ENCODE measurements at places on chromosomes 4 and X.

DNA sequence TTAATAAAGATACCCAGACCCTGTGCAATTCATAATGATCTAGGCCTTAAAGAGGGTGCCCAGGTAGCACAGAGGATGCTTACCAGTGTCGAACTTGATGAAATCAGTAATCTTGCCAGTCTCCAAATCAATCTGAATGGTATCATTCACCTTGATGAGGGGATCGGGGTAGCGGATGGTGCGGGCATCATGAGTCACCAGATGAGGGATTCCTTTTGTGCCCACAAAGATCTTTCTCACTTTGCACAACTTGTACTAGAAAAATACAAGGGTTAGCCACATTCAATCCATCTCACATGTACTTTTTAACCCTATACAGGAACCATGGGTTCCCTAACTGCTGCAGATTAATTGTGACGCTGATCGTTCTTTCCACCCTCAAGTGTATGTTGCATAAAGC, 3.3 kb downstream of the RPS4X start:
- DNase-seq, result no peak

DNA sequence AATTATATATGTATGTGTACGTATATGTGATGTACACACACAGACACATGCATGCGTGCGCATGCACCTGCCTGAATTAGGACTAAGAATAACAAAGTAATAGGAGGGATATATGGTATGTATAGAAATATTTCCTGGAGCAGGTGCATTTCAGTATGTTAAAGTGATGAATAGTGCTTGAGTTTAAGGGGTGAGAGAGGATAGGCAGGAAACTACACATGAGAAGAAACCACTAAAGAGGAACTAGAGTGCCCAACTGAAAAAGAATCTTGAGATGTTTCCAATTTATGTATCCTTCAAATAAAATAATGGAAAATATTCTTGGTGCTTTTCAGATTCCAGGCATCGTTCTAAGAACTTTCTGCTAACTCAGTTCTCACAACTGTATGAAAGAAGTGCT, 52.6 kb upstream of the UNC5C start:
- no peak for DNase-seq

DNA sequence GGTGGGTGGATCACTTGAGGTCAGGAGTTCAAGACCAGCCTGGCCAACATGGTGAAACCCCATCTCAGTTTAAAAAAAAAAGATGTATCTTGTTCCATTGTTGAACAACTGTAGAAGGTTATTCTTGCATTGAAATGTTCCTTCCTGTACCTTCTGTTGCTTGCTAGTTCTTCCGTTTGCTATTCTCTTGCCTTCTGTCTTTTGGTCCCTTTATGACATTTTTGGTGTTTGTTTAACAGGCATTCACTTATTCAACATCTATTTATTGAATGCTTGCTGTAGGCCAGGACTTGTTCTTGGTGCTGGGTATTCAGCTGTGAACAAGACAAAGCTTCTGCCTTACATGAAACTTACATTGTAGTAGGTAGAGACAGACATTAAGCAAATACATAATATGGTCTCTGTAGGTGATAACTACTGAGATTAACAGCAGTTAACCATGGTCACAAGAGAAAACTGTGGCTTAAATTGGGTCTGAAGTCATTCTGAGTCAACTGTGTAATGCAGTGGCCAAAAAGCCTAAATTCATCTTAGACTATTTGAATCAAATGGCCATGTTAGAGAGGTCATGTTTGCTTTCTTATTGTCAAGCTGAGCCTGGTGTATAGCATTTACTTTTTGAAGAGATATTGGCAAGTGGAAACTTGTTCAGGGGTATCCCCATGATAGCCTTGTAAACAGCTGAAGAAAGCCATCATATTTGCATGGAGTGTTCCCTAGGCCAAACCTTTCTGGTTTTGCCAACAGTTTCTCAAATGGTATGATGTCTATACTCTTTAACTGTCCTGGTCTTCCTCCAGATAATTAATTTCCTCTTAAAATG, 35.6 kb downstream of the GAB1 start:
- no peak for DNase-seq

GRCh38 chr4:98522062-98522461, 136.3 kb downstream of the TSPAN5 start:
- DNase-seq, result no peak

DNA sequence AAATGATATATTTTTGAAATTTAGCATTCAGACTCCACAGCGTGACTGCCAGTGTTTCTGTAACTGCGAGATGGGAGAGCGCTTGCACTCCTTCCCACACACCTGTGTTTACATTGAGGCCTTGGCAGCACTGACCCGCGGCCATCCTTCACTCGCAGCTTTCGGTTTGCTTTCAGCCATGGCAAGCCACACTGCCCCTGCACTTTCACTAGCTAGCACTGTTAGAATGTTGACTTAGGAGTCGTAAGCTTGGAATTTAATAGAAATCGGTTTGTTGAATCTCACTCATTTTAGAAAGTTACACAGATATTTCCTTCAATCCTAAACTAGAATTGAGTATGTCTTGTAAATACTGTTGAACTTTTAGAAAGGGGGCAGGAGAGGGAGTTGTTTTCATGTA, 136.2 kb downstream of the CFAP299 start:
- peak; percentile 75 for DNase-seq

DNA sequence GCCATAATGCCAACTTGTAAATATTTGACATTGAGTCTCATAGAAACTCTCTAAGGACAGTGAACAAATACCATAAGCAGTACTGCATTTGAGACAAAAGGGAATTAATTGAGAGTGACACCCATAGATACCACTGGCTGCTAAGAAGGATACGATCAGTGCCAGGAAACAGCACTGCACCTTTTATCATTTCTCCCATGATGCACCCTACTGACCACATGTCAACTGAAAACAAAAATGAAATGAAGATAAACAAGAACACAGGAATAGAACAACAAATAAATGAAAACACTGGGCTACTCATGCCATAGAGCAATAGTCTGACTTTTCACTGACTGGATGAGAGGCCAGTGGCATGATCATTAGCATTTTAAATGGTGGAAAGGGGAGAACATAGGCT, 270.8 kb downstream of the MAPK10 start:
- DNase-seq, result no peak

- DNase-seq, result no peak
Measured at GRCh38 chrX:13338996-13339515, 19.2 kb upstream of the ATXN3L start.

- DNase-seq, result no peak
Measured at GRCh38 chrX:71173440-71173839, 28.8 kb downstream of the NLGN3 start.

DNA sequence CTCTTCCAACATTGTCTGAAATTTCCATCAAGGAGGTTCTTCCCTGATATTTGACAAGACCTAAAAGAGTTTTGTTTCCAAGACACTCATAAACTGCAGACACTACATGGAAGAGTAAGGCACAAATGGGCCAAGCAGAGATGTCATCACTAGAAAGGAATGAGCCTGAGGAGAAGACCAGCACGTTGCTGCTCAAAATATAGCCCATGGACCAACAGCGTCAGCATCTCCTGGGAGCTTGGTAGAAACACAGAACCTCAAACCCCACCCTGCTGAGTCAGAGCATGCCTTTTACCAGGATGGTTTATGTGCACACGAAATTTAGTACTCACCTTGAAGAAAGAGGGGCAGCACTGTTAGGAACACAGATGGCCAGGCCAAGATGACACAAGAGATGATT, 128.7 kb upstream of the MID1 start:
- DNase-seq, result no peak

DNA sequence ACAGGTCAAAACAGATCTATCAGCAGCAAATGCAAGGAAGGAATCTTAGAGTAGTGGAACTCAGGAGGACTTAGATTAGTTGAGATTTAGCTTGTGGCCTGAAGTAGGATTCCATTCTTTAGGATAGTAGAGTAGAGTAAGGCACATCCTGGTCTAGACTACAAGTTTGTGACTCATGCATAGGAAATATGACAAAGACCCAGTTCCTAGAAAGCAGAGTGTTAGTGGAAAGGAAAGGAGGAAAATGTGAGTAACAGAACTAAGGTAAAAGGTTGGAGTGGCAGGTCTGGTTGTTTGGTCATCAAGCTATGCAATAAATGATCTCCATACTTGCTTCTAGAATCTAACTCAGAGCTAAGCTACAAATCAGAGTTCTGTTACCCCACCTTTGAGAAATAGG, 595.0 kb downstream of the ACTRT1 start:
- no peak for DNase-seq

DNA sequence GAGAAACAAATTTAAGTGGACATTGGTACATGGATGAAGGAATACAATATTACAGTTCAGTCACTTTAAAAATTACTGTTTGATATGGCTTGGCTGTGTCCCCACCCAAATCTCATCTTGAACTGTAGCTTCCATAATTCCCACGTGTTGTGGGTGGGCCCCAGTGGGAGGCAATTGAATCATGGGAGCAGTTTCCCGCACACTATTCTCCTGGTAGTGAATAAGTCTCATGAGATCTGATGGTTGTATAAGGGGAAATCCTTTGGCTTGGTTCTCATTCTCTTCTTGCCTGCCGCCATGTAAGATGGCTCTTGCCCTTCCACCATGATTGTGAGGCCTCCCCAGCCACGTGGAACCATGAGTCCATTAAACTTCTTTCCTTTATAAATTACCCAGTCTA, 804.2 kb upstream of the FRG1 start:
- DNase-seq, result no peak

DNA sequence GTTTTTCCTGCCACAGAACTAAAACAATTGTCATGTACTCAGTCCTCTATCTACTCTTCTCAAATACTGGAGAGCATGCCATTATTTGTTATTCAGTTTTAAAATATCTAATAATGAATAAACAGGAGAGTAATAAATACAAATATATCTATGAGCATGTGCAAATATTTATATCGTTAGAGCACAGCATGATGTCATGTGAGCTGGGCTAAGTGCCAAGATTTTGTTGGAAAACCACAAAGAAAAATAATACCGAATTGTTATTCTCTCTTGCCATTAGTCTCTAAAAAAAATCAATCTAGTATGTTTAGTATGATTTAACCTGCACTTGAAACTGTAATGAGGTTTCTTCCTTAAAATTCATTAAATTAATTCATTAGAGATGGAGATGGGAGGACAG, 97.3 kb downstream of the DDX60 start:
- peak; percentile 73 for DNase-seq

GRCh38 chrX:130091980-130092522, 18.2 kb downstream of the ELF4 start:
- DNase-seq, result no peak

GRCh38 chrX:3166670-3167455, 125.6 kb downstream of the ARSF start:
- no peak for DNase-seq

- DNase-seq, result peak; percentile 11
Measured at GRCh38 chr4:124234771-124235170, 477.8 kb downstream of the ANKRD50 start.

DNA sequence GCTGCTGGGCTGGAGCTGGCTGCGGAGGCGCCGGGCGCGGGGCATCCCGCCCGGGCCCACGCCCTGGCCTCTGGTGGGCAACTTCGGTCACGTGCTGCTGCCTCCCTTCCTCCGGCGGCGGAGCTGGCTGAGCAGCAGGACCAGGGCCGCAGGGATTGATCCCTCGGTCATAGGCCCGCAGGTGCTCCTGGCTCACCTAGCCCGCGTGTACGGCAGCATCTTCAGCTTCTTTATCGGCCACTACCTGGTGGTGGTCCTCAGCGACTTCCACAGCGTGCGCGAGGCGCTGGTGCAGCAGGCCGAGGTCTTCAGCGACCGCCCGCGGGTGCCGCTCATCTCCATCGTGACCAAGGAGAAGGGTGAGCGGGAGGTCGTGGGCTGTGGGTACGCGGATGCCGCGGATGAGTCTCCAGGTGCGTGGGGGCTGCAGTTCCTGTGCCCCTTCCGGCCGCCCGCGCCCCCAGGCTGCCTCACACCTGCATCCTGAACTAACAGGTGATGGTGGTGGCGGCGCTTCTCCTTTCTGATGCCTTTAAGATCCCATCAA, 499 bp downstream of the CYP2U1 start:
- peak; percentile 31 for DNase-seq

DNA sequence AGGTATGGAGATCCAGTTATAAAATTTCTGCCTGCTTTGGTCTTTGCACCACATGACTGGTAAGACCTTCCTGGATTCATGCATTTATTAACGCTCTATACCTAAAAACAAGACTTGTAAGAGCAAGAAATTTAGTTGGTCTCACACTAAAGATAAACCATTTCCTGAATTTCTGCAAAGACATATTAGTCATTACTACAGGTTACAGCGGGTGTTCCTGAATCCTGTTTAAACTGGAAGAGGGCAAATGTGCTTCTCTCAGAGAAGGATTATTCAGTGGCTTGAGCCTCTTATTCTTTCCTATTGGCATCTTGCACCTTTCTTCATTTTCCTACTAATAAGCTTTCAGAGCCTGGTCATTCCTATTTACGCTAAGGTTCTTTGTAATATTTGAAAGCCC, 397.6 kb upstream of the TENM3 start:
- DNase-seq, result no peak

GRCh38 chr4:39699687-39700409, 1.9 kb downstream of the UBE2K start:
- no peak for DNase-seq

GRCh38 chr4:7393601-7394575, 40.8 kb downstream of the PSAPL1 start:
- DNase-seq, result no peak

DNA sequence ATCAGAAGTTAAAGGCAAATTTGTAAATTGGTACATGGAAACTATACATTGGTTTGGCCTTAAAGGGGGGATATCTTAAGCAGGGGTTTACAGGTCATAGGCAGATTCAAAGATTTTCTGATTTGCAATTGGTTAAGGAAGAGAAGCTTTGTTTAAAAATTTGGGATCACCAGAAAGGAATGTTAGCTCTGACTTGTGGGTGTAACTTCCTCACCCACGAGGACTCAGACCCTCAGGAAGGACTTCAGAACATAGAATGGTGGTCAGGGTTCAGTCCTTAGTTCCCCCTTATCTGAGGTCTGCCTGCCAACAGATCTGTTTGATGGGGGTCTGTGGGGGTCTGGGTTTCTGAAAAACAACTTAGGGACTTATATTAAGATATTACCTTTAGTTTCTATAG, 427.4 kb upstream of the DIPK2B start:
- no peak for DNase-seq

DNA sequence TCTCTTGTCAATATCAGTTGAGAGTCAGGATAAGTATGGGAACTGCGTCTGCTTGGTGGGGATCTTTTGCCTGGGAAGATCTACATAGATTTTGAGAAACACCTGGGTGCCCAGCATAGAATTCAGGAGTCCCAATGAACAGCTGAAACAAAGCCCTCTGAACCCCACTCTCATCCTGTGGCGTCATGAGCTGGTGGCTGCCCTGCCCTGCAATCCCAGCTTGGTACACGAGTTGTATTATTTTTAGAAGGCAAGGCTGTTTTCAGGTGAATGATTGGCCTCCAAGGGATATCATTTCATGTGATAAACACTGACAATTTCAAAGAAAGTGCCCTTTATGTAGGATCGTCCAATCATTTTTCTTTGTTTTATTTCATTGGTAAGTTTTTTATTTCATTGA, 60.8 kb downstream of the HCCS start:
- no peak for DNase-seq

GRCh38 chr4:337143-337931, at the start of gene ZNF141:
TSS of gene ZNF141 (plus strand) at chr4:337814. CDS start at chr4:337984, 170 bp downstream.
- peak; percentile 98 for DNase-seq

GRCh38 chr4:155411546-155411945, 34.8 kb upstream of the MAP9 start:
- no peak for DNase-seq

GRCh38 chrX:727738-728621, 97.4 kb downstream of the SHOX start:
- DNase-seq, result no peak

- DNase-seq, result no peak
Measured at GRCh38 chrX:10841579-10841978, 221.2 kb upstream of the MID1 start.
